ENCODE measurements at places on chromosomes 6 and 20. TPM values are rescaled to one million over a fixed set of nuclear protein-coding genes. Genes with fewer than 3 reads are reported as not detected.

GRCh38 chr6:81145506-81145905 lies 607.0 kb downstream of the TENT5A start:
- no peak for DNase-seq

- DNase-seq, result no peak
Observed at GRCh38 chr6:131890091-131890490, 61.1 kb downstream of the CCN2 start.

- no peak for DNase-seq
Observed at GRCh38 chr6:72952808-72953630, 272.3 kb downstream of the KHDC1L start.

DNA sequence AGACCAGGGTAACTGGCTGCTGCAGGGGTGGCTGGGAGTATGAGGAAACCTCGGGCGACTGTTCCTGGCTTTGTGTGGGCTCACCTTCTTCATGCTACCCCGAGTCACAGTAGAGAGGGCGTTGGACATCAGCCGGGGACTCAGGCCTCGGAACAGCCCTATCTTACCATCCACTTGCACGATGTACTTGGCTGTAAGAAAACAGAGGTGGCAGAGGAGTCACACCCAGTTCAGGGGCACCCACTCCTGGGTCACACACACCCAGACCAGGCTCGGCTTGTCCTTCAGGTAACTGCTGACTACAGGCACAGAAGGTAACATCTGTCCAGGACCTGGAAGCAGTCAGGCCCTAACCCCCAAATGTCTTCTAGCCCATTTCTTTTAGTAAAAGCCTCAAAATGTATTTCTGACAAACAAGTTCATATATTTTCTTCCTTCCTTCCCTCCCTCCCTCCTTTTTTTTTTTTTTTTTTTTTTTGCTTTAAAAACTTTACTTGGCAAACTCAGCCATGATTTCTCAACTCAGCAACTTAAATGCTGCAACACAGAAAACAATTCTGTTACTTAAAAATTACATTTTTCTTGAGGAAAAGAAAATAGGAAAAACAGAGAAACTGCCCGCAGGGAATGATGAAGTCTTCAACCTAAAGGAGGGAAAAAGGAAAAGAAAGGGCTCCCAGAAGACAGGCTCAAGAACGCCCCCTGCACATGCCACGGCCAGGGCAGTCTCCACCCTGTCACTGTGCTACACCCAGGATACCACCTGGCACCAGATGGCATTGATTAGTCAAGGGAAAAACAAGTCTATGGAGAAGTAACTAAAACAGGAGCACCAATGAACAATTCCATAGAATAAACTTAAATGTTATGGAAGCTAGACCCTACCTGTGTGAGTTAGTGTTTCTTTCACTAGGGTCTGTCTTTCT lies 7.3 kb downstream of the MTCH1 start:
- DNase-seq, result no peak

DNA sequence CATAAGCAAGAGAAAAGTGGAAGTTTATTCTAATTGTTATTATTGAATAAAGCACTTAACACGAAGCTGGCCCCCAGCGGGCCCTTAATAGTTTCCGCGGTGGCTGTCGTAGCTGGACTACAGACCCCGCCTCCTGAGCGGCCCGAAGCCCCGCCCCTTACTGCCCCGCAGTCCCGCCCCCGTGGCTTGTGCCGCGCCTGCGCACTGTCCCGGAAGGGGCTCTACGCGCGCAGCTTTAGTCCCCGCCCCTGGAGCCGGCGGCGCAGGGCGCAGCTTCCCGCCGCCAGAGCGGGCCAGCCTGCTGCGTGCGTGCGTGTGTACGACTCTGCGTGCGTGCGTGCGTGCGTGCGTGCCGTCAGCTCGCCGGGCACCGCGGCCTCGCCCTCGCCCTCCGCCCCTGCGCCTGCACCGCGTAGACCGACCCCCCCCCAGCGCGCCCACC lies at the start of gene VAPB:
Gene VAPB, plus strand, starts transcription at position 348 of the 442 bp plus-strand sequence. CDS start 231 bp downstream, outside the sequence.
- peak; percentile 89 for DNase-seq

DNA sequence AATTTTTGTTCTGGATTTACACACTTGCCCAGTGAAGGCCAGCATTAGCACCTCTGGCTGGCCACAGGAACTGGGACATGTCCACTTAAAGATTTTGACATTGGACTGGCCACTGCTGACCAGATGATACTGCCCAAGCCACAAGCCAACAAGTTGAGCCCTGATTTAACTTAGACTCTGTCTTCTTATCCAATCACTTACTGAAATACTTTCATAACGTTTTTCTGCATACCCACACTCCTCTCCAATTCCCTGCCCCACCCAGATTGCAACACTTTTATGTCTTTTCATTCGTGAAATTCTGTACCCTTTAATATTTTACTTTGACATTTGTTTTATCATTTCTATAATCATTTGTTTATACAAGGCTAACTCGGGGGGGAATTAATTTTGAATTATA lies 170.3 kb upstream of the TAB2 start:
- DNase-seq, result no peak

GRCh38 chr6:158660333-158660754 lies 10.5 kb downstream of the SYTL3 start:
- no peak for DNase-seq

DNA sequence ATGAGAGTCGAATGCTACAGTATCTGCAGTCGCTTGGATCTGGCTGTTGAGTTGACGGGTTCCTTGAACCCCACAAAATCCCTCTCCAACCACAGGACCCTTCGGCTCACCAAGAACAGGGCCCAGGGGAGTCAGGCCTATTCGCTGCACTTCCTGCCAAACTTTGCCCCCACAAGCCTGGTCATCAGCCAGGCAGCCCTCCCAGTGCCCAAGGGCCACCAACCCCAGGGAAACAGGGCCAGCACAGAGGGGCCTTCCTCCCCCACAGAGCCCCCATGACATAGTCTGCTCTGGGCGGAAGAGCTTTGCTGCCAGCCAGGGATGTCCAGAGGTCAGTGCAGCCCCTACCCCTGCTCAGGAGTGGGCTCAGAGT lies 34.5 kb upstream of the MRGBP start:
- no peak for DNase-seq

DNA sequence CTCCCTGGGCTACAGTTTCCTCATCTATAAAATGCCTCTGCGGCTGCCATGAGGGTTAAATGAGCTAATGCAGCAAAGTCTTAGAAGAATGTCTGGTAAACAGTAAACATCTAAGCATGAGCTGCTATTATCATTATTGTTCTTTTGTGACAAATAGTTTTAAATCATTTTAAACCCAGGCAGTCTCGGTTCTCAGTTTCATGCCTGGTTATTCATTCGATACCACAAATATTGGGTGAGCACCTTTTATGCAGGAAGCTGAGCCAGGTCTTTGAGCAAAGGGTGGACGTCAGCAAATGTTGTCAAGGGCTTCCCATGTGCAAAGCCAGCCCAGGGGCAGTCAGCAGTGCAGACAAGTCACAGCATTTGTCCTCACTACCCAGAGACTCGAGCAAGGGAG lies 128.7 kb downstream of the NFATC2 start:
- no peak for DNase-seq

GRCh38 chr6:105819745-105820144 lies 266.4 kb upstream of the PRDM1 start:
- DNase-seq, result no peak

DNA sequence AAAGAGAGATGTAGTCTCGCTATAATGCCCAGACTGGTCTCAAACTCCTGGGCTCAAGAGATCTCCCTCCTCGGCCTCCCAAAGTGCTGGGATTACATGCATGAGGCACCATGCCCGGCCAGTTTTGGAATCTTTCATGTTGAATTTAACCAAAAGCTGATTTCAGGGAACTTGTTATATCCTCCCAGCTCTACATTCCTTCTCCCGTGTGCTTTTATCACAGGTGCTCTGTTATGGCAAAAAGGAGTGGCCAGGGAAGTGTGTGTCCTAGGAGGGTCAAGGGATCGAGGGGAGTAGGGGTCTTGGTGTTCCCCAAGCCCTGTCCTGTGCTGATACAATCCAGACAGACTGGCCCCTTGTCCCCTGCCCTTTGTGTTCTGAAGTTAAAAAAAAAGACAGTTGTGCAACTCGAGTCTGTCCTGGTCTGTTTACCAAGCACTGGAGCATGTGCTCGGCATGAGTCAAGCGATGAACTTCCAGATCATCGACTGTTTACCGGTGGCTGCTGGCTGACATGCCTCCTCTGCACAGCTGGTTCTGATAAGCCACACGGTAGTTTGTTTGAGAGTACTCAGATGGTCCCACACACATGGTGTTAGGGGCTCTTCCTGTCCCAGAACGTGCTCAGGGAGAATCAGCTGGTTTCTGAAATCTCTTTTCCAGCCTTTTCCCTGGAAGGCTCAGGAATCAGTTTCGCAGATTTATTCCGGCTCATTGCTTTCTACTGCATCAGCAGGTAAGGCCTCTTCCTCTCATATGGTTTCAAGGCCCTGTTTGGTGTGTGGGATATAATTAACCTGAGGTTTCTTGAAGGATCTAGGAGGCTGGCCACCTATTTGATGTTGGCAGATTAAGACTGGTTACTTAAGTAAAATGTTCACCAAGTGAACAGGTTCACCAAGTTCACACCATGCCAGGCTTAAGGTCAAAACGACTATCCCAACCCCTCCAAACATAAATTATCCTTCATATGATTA lies 52.6 kb upstream of the NAA20 start:
- no peak for DNase-seq

GRCh38 chr20:17345321-17345720 lies 118.5 kb downstream of the PCSK2 start:
- DNase-seq, result no peak

DNA sequence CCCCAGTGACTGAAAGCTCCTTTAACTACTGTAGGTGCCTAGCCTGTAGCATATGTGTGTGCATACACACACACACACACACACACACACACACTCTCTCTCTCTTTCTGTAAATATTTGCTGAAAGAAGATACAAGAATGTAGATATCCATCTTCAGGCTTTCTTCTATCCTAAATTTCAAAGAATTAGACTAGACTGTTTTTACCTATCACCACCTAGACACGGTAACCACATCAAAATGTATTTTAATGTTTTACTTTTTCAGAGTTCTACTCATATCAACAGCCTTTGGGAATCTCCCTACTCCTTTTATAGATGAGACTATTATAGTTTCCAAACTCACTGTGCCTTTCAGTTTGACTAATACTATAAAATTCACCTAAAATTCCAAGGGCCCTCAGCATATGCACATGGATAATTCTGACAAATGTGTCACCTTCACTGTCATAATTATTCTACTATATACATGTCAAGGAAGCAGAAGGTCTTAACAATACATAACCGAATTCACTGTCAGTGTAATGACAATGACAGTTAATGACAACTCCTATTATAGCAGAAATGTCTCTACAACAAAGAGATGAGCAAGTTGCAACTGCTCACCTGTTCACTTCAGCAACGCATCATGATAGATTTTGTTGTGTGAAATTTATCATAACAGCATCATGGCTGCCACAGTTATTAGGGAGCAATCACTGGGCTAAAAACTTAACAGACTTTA lies 236.5 kb downstream of the GMPR start:
- DNase-seq, result no peak

DNA sequence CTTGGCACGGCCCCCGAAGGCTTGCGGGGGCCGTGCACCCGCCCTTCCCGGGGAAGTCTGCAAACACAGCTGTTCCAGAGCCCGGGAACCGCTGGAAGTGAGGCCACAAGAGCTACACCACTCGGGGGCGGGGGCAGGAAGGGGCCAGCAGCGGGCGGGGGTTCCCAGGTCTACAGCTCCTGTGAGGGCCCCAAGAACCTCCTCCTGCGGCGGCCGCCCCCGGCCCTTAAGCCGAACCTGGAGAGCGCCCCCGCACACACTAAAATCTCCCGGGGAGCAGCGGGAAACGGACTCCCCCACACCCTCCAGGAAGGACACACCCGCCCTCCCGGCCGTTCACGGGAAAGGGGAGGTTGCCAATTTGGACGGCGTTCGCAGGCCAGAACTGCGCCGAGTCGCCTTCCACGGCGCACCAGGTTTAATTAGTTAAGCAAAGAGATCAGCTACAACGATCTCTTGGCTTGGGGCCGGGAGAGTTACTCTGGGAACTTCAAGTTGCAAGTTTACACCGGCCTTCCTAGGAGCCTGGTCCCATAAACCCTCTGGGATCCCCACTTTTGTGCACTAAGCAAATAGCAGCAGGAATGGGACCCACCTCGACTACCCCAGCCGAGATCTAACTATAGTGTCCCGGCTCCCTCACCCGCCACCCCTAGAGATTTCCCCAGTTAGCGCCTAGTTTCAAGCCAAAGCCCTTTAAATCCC lies 1.7 kb downstream of the JAG1 start:
- no peak for DNase-seq

- DNase-seq, result no peak
Observed at GRCh38 chr20:24423390-24424313, 45.8 kb upstream of the SYNDIG1 start.

DNA sequence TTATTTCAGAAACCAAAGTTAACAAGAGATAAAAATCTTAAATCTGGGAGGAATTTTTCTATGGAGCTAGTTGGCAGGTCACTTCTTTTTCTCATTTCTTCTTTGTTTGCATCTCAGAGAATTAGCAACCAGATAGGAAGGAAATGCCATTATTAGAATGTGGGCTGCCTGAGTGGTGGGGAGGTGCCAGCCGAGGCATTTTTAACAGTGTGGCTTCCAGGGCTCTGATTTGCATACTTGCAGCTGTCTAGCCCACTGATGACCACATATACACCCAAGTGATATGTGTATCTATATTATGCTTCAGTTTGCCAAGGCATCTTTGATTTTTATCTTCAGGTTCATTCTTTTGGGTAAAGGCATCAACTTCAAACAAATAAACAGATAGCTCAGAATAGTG lies 206.7 kb downstream of the CLIC5 start:
- DNase-seq, result no peak

DNA sequence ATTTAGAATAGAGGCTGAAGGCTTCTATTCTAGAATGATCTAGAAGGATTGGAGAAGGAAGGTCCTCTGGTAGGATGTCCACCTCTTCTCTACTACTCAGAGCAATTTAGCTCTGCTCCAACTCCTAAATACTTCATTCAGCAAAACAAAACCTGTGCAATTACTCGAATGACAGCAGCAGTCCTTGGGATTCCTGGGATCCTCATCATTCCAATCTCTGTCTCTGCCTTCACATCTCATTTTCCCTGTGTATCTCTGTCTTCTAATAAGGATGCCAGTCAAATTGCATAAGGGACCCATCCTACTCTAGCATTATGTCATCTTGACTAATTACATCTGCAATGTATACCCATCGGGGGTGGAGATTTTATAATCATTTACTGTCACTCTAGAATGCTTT lies 5.5 kb upstream of the AIG1 start:
- DNase-seq, result no peak

DNA sequence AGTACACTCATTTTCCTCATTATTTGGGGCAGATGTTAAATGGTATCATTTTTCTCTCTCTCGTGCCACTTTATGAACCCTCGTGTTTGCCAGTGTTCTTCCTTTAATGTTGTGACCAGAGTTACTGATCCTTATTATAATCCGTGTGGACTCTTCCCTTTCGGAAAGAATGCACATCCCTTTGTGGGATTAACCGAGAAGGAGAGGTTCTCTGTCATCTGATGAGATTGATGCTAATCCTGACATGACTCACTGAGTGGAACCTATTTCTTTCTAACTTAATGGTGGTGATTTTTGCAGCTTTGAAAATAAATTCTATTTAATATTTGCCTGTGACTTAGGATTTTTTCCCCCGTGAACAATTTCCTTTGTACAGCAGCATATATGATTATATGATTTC lies 300.0 kb upstream of the MAN1A1 start:
- DNase-seq, result no peak

GRCh38 chr6:89559487-89559886 lies 79.1 kb downstream of the LYRM2 start:
- DNase-seq, result no peak

The ZC2HC1B gene
- polyA plus RNA-seq, result not detected

The LAMA4 gene
- polyA plus RNA-seq, result 241 TPM

The CPNE5 gene
- polyA plus RNA-seq, result 7.7 TPM

The TUBB2B gene
- 31.0 TPM for polyA plus RNA-seq

The ZNF341 gene
- 4.6 TPM for polyA plus RNA-seq

The SIRPG gene
- not detected for polyA plus RNA-seq

The KCNS1 gene
- 0.44 TPM for polyA plus RNA-seq

The DDO gene
- polyA plus RNA-seq, result 1.1 TPM

The PXDC1 gene
- polyA plus RNA-seq, result 29.0 TPM

The SLC22A7 gene
- polyA plus RNA-seq, result 0.60 TPM
